ENCODE measurements at places on chromosomes 3 and 15. TPM values are rescaled to one million over a fixed set of nuclear protein-coding genes. Genes with fewer than 3 reads are reported as not detected.

SI gene
- polyA plus RNA-seq = not detected

SH3GL3 gene
- 13.6 TPM for polyA plus RNA-seq

CD200R1 gene
- 0.90 TPM for polyA plus RNA-seq

LHFPL4 gene
- 0.03 TPM for polyA plus RNA-seq

GABRB3 gene
- polyA plus RNA-seq = 5.1 TPM

DNA sequence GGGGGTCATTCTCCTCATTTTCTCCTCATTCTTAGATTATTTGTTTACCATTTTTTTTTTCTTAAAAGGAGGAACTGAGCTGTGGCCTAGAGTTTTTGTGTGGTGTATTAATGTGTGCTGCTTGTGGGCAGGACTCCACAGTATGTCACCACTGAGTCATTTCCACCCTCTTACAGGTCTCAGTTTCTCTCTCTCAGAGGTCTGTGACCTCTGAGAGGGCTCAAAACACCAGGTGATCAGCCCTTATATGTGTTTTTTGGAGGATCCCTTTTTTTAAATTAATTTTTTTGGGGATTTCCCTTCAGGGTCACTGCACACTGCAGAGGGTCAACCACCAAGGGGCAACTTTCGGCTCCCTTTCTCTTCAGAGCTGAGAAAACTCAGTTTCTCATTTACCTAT is 166.4 kb downstream of the SUCNR1 start:
- no peak for DNase-seq

- no peak for DNase-seq
Observed at GRCh38 chr15:96462768-96463750, 132.6 kb downstream of the NR2F2 start.

GRCh38 chr3:70224337-70224736 is 88.1 kb downstream of the MDFIC2 start:
- no peak for DNase-seq

DNA sequence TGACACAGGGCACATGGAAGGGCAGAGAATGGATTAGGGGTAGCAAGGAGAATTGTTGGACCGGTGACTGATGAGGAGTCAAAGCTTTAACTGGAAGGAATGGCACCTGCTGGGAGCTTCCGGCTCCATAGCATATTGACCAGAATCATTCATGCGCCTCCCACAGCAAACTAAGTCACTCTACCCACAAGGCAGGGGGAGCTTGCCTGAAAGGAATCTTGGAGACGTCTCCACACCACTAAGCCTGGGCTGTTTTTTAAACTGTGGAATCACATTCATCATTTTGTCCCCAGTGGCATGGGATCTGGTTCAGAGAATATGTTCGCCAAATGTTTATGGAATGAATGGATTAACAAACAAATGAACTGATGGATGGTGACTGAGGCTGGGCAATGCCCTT is 57.0 kb upstream of the ITGA11 start:
- DNase-seq = no peak

DNA sequence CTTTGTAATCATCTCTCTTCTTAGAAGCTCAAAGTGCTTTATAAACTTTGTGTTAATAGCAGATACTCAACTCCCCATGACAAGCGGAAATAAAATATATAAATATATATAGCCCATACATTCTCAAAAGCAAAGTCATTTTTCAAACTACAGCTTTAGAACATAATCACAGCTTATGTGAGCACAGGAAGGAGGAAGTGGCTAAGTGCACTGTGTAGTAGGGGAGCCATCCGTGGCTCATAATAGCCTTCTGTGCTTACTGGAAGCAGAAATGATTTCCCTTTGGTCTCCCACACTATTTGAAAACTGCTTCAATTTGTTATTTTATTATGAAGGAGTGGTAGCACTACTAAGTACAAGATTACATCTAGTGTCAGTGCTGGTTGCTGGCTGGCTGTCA is 151.4 kb upstream of the ARL6 start:
- no peak for DNase-seq

DNA sequence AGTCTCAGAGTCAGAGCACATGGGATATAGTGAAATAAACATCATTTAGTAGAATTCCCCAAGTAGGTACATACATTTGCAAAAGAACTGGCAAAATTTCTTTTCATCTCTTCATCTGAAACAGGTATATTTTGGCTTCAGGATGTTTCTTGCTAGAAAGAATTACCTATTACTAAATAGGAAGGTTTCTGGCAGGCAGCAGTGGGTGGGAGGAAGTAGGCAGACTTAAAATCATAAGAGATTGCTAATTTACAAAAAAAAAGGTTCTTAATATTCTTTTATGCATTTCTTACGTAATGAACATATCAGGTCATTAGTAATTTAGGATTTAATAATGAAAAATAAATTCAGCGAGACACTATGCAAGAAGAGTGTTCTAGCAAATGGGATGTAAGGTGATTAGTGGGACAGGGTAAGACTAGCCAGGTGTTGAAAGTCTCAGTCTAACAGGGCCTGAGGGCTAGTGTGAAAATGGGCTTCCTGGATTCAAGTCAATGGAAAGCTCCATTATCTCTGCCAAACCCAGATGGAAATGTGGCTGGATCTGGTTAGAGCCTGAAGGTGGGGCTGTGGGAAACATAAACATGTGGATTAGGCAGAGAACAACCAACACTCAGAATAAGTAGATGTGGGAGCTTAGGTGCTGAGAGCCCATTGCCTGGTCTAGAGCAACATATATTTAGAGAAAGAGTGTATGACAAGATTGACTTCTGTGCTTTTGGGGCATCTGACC is 127.4 kb upstream of the FEZF2 start:
- no peak for DNase-seq

GRCh38 chr15:40313531-40314398 is 6.0 kb upstream of the PLCB2 start:
- DNase-seq = no peak

DNA sequence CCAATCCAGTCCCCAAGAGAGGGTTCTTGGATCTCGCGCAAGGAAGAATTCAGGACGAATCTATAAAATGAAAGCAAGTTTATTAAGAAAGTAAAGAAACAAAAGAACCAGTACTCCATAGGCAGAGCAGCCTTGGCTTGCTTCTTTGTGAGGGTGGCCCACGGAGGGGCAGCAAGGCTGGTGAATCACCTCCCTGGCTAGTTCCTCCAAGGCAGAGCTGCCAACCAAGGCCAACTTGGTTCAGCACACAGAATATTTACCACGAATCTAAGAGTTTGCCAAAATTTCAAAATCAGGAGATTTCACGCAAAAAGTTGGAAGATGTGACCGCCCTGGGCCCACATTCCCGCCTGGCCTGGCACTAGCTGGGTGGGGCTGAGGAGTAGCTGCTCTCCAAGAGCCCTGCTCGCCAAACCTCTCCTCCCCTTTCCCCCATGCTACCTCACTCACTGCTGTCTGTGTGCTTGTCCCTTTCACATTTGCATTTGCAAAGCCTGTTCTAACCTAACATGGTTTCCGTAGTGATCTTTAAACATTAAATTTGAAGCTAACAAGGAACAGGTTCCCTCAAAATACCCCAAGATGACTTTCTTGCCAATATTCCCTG is 26.2 kb upstream of the DCUN1D1 start:
- DNase-seq = no peak
